ENCODE measurements at places on chromosomes 2 and 18.

DNA sequence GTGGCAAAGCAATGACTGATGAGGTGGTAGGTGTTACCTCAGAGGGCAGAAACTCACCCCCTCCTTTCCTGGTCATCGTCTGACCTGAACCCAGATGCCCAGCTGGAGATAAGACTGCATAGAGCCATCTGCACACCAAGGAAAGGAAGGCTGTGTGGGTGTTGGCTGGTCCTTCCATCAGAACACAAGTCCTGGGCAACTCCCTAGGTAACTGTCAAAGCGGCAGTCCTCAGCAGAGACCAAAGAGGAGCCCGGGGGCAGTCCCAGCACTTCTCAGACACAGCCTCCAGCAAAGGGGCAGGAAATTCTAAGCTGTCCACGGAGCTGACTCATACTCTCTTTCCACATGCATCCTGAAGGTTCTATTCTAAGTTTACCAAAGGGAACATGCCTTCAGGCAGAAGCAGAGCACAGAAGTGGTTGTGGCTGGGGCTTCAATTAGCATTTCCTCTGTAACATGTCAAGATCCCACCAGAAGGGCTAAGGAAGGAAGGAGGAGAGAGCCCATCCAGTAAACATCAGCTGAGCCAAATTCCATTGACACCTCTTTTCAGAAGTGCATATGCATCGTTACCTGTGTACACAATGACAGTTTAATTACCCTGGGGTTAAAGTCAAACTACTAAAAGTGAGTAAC is 54.7 kb downstream of the SPRED2 start:
- no peak for DNase-seq

GRCh38 chr2:147829106-147829505 is 15.7 kb upstream of the ACVR2A start:
- DNase-seq: no peak

GRCh38 chr2:217120429-217120828 is 260.6 kb upstream of the TNP1 start:
- DNase-seq: no peak

- no peak for DNase-seq
These were observed 145.1 kb upstream of the ITGB6 start for GRCh38 chr2:160345071-160345764.

DNA sequence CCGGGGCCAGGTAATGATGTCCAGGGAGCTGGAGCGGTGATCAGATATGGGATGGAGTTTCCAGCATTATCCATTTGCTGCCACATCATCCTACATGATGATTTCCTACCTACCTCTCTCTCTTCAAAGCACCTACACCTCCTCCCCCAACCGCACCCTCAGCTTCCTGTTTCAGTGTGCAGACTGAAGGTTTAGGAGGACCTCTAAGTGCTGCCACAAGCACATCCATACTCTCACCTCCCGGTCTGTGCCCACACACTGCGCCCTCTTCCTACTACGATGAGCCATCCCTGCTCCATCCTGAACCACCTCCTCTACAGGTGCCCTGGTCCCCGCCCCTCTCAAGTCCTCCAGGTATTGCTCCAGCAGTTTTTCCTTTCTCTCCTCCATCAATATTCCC is 123.7 kb downstream of the ALPK2 start:
- peak; percentile 43 for DNase-seq

- no peak for DNase-seq
These were observed 65.0 kb downstream of the NYAP2 start for GRCh38 chr2:225464346-225465025.

GRCh38 chr18:67477522-67477921 is 39.0 kb downstream of the DSEL start:
- DNase-seq: no peak

DNA sequence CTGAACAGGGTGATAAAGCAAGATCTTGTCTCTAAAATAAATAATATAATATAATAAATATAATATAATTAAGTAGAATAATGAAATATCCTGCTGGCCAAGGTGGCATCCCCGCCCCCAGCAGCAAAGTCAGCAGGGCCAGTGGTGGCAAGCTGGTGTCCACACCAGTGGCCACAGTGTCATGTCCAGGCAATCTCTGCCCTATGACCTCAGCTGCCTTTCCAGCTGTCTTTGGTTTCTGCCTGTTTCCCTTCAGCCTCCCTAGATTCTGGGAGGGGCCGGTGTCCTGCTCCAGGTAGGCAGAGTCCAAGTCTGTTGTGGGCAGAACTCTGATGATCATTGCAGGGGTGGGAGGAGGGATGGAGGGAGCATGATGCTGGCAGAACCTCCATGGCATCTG is 16.2 kb upstream of the STEAP3 start:
- DNase-seq: no peak

GRCh38 chr2:99878581-99879350 is 263.6 kb downstream of the AFF3 start:
- DNase-seq: no peak

DNA sequence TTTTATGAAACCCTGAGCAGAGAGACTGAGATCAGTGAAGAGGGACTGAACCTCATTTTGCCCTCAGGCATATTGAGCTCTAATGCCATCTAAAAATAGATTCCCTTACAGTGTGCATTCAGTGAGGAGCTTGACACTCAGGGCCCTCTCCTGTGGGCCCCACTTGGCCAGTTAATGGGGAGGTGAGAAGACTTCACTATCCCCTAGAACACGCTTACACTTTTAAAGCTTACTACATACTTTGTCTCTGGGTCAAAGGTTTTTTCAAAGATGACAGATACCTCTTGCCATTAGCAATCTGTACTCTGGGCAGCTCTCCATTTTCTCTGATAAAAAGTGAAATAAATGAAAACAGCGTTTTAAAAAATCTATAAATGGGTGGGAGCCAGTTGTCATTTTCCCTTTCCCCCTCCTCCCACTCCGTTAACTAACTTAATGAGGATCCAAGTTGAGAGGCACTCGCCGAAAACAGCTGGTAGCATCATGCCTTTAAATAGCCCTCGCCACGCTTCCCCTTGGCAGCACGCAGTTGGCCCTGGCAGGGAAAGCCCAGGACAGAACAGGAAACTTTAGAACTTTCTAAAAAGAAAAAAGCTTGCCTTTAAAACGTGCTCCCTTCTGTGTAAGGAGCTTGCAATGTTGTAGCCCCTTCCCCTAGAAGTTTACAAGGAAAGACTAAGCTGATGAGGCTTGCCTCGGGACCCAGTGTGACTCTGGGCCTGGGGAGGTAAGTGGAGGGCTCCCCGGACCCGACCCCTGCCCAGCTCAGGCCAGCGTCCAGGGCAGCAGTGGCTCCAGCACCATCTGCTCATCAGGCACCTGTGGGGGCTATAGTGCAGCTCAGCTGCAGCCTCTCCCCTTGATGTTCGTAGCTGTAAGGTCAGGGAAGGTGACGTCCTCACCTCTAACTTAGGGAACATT is 58.8 kb upstream of the FOSL2 start:
- no peak for DNase-seq

- DNase-seq: no peak
These were observed 28.3 kb upstream of the SLC40A1 start for GRCh38 chr2:189608795-189609422.

GRCh38 chr2:203758841-203759689 is 52.6 kb downstream of the CD28 start:
- DNase-seq: no peak

DNA sequence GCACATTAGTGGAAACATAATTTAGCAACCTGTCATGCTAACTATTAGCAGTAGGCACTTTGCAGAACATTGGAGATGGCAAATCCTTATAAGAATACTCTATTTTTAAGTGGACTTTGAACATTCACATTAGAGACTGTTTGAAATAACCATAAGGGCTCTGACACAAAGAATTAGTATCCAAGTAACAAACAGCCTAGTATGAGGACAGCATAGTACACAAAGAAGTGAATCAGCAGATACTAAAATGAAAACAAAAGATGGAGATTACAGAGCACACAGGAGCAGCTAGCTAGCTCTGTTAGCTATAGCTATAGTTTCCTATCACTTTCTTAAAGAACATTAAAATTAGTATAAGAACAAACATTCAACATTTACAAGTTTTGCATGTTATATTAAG is 256.3 kb upstream of the SPOPL start:
- no peak for DNase-seq

DNA sequence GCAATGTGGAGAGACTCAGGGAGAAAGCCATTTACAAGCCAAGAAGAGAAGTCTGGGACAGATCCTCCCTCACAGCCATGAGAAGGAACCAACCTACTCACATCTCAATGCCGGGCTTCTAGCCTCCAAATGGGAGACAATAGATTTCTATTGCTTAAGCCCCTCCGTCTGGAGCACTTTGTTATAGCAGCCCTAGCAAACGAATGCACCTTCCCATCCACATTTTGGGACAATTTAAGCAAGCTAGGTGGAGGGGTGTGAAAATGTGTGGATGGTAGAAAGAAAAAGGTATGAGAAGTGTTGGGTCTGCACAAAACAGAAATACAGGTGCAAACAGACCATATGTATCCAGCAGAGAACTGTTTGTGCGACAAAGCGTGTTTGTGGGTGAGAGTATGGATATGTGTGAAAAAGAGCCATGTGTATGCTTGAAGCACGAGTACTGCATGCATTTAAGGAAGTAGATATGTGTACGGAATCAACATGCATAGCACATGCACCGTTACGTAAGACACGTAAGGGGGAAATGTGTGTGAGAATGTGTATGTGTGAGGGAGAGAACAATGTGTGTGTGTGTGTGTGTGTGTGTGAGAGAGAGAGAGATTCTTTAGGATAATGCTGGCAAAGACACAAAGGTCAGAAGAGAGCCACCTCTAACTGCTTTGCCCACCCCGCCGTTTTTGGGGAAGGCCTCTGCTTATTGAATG is 13.1 kb upstream of the E2F6 start:
- no peak for DNase-seq

- DNase-seq: peak; percentile 6
These were observed 288.2 kb downstream of the IKZF2 start for GRCh38 chr2:212863185-212863588.

- DNase-seq: no peak
These were observed 1.7 kb downstream of the SP140 start for GRCh38 chr2:230227216-230227615.

DNA sequence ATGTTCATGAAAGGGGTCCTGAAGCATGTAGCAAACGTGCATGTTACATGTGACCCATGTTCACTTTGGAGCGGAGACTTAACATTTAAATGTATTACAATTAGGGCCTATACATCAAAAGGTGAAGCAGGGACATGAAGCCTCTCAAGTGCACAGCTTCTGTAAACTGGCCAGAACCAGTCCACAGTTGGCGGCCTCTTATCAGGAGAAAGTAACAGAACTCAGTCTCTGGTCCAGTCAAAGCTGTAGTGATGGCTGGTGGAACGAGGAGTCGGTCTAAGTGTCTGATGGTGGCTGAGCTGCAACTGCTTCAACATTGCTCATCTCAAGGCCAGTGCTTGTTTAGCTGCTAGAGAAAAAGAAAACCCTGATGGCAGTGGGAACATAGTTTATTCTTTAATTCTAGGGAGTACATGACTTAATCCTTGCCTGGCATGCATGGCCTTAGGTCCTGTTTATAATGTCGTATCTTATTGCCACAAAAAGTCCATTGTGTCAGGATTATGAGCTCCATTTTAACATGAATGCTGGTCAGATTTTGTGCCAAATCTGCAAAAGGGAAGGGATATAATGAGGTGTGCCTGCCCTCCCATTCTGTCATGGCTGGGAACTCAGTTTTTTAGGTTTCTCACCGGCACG is 22.2 kb upstream of the YES1 start:
- DNase-seq: no peak

DNA sequence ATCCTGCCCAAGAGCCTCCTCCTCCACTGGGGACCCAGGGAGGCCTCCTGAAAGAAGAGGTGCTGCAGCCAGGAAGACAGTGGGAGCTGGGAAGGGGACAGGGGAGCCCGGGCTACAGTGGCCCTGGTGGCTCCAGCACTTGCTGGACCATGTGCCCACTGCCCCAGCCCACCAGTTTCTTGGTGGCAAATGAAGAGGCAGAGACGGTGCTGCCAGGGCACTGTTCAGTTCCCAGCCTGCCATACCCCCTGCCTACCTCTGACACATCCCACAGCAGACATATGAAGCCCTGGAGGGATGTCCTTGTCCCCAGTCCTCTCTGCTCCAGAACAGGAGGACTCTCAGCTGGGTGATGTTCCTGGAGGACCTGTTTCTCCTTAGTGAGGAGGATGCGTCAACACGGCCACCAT is 3.7 kb downstream of the RAMP1 start:
- no peak for DNase-seq

DNA sequence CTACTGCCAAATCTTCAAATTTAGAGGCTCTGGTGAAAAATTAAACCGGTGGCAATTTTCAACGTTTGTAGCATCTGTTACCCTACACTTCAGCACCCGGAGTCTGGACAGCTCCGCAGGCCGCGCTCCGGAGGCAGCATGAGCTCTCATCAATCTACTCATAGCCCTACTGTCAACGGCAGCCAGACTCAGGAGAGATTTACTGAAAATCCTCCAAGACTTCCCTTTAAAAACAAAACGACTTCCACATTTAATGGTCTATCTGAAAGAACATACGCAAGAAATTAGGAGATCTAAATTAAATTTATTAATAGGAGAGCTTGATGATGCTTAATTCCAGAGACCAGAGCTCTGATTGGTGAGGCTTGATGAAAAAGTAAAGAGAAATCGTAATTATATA is 970 bp upstream of the ADCYAP1 start:
- DNase-seq: no peak

DNA sequence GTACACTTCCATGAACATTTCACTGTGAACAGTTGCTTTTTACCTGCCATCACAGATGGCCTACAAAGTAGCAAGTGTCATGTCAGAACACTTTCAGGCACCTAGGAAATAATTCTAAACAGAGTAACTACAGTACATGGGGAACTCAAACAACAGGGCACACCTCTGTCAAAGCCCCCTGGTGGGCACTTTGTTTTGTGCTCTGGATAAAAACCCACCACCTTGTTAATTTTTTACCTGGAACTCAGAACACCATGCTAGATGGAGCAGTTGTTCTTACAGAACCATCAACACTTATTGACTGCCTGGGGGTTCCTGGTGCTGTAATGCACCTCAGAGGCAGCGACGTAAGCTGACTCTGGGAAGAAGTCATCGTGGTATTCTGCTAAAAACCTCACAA is 2.3 kb downstream of the MSL3B start:
- no peak for DNase-seq

DNA sequence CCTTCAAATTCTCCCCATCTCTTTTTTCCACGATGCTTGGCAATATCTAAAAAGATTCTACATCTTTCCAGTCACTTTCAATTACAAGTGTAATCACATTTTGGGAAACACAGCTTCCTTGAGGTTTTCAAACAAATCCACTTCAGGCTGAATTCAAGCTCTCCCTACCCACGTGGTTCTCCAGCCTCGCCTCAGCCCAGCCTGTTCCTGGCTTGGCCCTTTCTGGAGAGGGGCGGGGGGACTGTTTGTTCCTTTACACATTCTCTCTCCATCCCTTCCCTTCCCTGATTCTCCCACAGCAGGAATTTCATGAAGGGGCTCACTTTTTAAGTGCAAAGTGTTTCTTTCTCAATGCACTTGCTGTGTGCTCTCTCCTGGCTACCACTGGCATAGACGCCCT is 226.3 kb upstream of the SOX11 start:
- no peak for DNase-seq

- DNase-seq: no peak
These were observed 7.0 kb downstream of the MYT1L start for GRCh38 chr2:2324119-2324518.

DNA sequence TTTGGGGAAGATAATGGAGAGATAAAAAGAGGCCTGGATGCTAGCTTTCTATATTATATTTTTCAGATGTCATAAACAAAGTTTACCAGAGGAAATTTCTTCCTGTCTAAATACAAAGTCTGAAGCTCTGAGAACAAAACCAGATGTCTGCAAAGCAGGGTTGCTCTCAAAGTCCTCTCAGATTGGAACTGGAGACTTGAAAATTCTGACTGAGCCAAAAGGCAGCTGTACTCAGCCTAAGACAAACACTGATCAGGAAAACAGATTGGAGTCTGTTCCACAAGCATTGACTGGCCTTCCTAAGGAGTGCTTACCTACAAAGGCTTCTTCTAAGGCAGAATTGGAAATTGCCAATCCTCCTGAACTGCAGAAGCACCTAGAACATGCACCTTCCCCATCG is 25.1 kb downstream of the KDM3A start:
- DNase-seq: no peak
